ENCODE measurements at places on chromosomes 13 and 19.

- DNase-seq = no peak
These were observed 3.8 kb downstream of the DOCK9 start for GRCh38 chr13:98974053-98974452.

DNA sequence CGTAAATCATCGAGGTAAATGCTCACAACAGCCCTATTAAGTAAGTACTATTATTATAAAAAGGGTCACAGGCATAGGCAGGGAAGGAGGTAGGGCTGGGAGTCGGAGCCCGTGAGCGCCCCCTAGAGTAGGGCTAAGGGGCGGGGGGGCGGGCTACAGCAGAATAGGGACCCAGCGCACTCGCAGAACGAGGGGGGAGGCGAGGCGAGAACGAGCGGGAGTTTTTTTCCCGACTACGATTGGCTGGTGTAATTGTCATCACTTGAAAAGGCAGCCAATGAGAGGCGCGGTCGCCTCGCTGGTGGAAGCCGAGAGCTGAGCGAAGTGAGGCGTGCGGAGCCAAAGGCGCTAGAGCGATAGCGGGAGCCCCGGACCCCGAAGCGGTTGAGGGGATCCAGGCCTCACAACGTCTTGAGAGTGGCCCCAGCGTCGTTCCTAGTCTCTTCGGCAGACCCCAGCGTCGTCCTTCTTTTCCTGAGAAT, 24.2 kb downstream of the KEAP1 start:
- peak; percentile 58 for DNase-seq

DNA sequence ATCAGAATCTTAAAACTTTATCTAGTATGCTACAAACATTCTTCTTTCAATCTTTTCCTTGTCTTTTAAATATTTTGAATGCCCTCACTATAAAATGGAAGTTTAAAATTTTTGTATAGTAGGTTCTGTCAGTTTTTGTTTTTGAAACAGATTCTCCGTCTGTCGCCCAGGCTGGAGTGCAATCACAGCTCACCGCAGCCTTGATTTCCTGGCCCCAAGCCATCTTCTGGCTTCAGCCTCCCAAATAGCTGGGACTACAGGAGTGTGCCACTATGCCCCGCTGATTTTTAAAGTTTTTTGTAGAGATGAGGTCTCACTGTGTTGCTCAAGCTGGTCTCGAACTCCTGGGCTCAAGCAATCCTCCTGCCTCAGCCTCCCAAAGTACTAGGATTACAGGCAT, 20.7 kb downstream of the PHF11 start:
- DNase-seq = no peak

GRCh38 chr13:26050568-26051230, 1.1 kb downstream of the SHISA2 start:
- no peak for DNase-seq

DNA sequence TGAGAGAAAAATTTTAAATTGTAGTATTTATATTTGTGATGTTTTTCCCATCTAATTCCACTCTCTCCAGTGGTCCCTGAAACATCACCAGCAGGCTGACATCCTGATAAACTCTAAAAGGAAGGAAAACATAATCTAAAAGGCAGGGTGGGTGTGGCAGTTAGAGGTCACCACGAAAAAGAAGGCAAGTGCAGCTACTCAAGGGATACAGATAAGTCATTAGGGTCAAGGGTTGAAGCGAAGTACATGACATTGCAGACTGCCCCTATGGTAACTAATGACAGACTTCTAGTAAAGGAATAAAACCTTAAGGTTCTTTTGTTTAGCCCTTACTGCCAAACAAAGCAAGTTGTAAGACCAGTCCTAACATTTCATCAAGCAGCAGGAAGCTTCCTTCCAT, 6.0 kb upstream of the NEK3 start:
- DNase-seq = no peak

- DNase-seq = no peak
These were observed 10.2 kb downstream of the SPRYD7 start for GRCh38 chr13:49925881-49926418.

DNA sequence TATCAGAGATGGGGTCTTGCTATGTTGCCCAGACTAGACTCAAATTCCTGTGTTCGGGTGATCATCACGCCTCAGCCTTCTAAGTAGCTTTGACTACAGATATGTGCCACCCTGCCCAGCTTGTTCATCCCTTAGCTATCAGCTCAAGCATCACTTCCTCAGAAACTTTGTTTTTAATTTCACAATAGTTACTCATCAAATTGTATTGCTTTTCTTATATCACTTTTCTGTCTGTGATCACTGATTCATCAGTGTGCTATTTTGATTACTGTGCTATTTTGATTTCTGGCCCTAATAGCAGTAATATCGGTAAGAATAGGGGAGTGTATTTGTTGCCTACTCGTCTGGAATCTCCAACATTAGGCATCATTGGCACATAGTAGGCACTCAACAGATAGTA, 878.6 kb upstream of the PCDH20 start:
- DNase-seq = no peak

DNA sequence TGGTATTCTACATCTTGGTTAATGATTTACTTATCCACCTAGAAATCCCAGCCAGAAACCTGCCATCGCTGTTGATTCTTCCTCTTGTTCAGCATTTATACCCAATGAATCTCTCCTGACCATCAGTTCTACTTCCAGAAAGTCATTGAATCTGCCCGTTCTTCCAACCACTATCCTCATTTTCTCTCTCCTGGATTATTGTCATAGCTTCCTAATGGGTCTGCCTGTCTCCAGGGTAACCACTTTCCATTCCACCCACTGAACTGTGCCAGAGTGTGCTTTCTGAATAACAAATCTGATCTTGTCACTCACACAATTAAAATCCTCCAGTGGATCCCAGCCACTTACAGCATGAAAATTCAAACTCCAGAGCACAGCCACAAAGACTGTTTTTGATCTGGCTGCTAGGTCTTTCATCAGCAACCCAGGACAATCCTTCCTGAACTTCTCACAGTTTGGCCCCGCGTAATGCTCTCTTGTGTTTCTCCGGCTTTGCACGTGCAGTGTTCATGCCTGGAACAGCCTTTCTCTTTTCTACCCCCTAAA, 330.6 kb downstream of the SPRY2 start:
- DNase-seq = no peak

DNA sequence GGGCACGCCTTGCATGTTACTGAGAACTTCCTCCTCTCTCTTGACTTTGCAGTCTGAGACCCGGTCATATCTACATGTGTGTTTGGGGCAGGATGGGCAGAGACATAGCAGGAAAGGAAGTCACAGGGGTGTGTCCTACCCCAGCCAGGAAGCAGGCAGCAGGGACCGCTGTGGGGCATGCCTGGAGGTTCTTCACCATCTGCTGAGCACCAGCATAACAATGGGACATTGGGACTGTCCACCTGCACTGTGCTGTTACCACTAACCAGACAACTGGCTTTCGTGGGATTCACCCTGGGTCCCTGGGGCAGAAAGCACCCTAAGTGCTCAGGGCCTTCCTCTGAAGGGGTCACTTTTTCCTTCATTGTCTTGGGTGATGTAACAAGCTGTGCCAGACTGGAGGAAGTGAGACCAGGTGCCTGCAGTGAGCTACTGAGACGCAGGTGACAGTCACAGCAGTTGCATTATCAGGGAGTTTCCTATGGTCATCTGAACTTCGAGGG, 2.6 kb upstream of the HAUS5 start:
- DNase-seq = peak; percentile 83
